Head of caudate nucleus (tissue), 42 donors: ENCODE measurements at places on chromosomes 4 and X.

GRCh38 chr4:10098780-10099160 is 17.8 kb downstream of the WDR1 start:
- DNase-seq: no peak

DNA sequence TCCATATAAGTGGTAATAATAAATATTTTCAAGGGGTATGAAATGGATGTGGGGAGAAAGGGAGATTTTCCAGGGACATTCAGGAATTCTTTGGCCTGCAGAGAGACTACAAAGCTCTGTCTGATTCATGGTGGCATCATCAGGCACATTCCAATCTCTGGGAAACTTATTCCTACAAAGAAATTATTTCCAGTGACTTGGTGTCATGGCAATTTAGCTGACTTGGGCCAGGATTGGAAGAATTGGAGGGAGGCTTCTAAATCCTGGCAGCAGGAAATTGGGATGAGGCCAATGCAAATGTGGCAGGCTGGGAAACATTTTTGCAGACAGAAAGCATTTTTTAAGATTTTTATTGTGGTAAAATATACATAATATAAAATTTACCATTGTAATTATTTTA is 204.6 kb downstream of the RTL9 start:
- DNase-seq: no peak

DNA sequence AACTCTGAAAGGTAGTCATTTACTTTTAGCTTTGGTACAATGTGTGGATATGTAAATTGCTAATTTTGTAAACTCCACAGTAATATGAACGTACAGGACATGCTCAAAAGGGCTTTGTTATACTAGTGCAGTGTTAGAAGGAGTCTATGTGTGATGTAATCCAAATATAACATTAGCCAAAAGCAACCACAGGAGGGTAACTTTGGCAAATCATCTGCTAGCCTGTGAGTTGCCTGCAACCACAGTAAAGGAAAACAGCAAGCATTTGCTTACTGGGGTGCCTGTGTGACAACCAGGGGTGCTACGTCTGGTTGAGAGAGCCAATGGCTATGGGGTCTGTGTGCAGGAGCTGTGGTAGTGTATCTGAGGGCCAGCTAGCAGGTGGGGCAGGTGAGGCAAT is 245.8 kb downstream of the ADAMTS3 start:
- DNase-seq: no peak

GRCh38 chr4:7209699-7210098 is 17.4 kb downstream of the SORCS2 start:
- DNase-seq: no peak

GRCh38 chrX:40175511-40176350 is 78.0 kb upstream of the BCOR start:
- DNase-seq: peak; percentile 55
